ENCODE measurements at places on chromosomes 5 and 9.

DNA sequence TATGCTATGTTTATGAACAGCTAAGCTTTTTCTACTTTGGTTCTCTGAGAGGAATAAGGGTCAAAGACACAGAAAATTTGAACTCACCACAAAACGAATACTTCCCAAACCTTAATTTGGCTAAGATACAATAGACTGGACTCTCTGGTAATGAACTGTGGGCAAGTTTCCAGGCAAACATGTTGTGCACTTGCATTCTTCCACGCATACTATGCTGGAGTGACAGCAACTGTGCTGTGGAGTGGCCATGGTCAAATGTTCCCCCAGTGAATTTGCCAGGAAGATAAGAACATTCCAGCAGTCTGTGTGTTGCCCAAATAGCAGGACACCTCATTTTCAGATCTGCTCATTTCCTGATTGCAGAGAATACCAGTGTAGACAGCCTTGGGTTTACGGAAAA is 275.3 kb upstream of the IL12B start:
- DNase-seq: no peak

- no peak for DNase-seq
Observed at GRCh38 chr5:180470966-180471582, 23.1 kb upstream of the CNOT6 start.

DNA sequence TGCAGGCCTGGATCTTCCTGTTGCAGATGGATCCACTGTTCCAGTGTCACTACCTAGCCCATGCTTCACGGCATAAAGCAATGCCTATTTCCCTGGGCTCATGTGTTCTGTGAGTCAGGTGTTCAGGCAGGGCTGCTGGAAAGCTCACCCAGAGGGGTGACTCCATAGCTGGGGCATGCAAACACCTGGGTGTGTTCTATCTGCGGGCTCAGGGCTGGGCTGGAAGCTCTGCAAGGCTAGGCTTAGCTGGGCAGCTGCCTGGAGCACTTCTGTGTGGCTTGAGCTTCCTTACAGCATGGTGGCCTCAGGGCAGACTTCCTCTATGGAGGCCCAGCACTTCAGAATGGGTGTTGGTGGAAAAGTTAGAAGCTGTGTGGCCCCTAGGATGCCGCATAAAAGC is 139.9 kb downstream of the GADD45G start:
- DNase-seq: no peak

DNA sequence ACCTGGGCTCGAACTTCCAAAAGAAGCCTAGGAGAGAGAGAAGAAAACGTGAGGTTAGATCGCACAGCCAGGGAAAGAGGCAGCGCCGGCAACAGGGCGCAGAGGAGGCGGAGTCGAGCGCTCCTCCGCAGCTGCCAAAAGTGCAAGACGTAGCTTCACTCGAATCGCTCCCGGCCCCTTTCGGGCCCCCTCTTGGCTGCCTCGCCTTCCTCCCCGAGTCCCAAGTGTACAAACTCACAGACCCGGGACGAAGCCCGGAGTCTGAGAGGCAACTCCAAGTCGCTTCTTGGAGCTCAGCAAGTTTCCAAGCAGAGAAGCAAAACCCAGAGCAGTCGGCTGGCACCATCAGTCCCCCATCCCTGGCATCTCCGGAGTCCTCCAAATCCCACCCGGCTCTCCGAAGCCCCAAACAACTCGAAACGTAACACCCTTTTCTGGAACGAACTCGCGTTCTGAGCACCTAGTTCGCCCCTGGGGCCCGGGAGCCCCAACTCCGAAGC is 1.2 kb downstream of the MIER3 start:
- DNase-seq: no peak

GRCh38 chr5:18745042-18745987 is 1111.1 kb downstream of the TAF11L14 start:
- DNase-seq: no peak

- no peak for DNase-seq
Observed at GRCh38 chr9:83144492-83144891, 81.5 kb upstream of the RASEF start.

GRCh38 chr9:18452276-18452675 is 21.7 kb upstream of the ADAMTSL1 start:
- no peak for DNase-seq

Measured in cortex of kidney (tissue), 1 donor.